ENCODE measurements at places on chromosomes 11 and 22.

DNA sequence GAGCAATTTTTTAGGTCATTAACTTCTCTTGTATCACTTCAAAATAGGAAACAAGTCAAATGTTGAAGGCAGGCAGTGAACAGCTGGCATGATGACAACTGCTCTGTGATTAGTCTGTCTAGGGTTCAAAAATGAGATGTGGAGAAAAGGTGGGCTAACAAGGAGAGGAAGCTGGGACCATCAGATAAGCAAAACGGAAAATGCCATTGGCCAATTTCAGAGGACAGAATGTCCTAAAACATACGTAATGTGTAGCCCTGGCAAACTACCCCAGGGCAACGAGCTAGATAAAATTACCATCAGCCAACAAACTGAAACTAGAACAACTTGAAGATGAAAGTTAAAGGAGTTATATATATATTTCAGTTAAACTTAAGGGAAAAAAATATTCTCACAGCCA is 93.2 kb downstream of the RELT start:
- DNase-seq = no peak

DNA sequence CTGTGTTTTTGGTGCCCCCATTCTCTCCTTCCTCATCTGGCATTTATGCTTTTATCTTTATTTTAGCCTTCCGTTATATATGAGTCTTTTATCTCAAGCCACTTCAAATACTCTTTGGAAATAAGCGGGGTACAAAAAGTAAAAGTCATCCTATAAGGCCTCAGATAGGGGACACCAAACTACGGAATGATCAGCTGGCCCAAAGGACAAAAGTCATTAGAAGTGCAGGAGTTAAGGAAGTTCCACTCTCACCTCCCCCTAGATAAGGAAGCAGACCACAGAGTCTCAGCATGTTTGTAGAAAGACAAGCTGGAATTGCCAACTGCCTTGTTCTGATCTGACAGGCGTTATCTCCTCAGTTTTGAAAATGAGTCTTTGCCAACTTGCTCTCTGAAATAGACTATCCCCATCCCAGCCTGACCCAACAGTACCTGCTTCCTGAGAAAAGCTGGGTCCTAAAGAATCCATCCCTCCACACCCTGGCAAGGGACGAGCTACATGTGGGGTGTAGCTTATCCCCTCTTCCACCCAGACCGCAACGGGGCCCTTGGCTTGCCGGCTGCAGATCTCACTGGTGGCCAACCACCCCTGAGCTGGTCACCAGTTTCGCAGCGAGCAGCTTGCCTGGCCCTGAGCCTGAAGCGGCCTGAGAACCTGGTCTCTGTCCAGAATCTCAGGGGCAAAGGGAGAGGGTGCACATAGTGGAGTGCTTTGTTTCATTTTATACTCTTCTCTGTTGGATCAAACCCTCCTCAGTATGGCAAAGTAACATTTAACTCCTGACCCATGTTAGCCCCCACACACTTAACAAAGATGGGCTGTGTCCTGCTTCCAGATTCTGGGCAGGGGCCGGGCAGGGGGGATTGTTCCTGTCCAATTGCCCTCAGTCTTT is 13.8 kb downstream of the FADS2 start:
- no peak for DNase-seq

DNA sequence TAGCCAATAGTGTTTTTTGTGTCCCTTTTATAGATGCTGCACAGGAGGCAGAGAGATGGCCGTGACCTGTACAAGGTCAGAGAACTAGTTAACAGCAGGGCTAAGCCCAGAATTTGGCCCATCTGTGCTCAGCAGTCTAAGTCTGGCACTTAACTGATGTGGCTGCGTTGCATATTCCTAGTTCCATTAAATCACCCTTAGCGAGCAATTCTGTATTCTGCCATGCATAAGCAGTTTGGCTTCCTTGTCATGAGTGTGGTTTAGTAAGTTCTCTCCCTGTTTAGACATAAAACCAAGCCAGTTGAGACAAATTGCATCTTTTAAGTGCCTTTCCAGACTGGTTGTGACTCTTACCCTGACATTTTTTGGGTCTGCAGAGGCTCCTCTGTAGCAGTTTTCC is 230.6 kb upstream of the TENM4 start:
- no peak for DNase-seq

- no peak for DNase-seq
Measured at GRCh38 chr22:17590586-17590985, 27.3 kb downstream of the SLC25A18 start.

GRCh38 chr22:24413736-24414385 is 13.5 kb upstream of the ADORA2A start:
- no peak for DNase-seq

DNA sequence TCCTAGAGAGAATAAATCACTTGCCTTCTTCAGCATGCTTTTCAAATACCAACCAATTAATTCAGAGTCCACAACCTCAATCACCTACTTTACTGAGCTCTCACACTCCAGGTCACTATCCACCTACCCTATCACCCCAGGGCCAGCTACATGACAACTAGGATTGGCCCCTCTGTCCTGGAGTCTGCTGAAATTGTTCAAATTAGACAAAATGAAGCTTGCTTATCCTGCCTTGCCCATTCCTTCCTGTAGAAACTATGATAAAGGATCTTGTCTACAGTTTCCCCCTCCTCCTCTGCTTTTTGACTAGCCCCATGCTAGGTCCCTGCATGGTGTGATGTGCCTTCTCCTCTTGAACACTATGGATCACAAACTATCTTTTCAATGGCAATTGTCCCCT is 94.5 kb downstream of the JRKL start:
- DNase-seq = no peak

DNA sequence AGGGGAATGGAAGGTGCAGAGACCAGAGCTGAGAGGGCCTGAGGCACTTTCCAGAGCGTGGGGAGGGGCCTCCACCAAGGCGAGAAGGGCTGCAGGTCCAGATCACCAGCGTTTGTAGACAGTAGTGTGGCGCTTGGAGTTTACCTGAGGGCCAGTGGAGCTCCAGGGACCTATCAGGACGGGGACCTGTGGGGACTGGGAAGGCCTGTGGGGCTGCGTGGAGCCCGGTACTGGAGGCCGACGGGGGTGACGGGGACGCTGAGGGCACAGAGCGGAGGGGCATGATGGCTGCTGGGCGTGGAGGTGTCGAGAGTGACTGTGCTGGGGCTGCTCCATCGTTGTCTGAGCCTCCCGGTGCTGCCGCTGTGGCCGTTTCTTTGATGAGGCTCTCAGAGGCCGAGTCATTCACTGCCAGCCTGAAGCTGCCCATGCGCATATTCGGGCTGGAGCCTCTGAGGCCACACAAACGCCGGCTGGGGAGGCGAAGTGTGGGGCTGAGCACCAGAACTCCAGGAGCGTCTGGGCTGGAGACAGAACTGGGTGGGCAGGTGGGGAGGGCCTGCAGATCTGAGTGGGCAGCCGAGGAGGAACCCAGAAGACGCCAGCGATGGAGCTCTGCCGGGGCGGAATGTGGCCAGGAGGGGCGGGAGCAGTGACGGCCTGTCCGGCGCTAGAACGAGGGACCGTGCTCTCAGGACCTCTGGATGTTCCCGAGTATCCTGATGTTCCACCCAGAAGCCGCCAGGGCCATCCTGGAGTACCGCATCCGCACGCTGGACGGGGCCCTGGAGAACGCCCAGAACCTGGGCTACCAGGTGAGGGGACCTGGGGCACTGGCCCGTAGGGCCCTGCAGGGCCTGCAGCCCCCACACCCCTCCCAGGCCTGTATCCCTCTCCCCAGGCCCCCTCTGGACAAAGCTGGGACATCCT is 2.6 kb downstream of the PGGHG start:
- no peak for DNase-seq

DNA sequence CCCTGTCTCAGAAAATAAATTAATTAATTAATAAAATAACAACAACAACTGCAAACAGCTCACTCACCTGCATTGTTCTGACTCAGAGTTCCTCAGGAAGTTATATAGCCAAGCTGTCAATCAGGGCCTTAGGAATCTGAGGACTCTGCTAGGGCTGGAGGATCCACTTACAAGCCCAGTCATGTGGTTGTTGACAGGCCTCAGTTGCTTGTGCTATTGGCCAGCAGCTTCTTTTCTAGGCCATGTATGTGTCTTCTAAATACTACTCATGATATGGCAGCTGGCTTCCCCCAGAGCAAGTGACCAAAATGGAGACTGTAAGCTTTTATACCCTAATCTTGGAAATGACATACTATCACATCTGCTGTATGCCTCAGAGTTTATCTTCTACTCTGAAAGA is 20.8 kb upstream of the ATP5MG start:
- DNase-seq = no peak

GRCh38 chr22:29313126-29313575 is 2.3 kb downstream of the RASL10A start:
- DNase-seq = no peak

DNA sequence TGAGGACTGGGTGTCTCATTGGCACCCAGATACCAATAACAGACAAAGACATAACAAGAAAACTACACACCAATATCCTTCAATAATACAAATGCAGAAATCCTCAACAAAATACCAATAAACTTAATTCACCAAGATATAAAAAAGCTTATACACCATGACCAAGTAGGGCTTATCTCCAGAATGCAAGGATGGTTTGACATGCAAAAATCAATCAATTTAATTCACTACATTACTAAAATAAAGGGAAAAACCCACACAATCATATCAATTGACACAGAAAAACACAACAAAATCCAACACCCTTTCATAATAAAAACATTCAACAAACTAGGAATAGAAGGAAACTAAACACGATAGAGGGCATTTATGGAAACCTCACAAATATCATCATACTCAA is 40.6 kb downstream of the LHFPL7 start:
- no peak for DNase-seq

DNA sequence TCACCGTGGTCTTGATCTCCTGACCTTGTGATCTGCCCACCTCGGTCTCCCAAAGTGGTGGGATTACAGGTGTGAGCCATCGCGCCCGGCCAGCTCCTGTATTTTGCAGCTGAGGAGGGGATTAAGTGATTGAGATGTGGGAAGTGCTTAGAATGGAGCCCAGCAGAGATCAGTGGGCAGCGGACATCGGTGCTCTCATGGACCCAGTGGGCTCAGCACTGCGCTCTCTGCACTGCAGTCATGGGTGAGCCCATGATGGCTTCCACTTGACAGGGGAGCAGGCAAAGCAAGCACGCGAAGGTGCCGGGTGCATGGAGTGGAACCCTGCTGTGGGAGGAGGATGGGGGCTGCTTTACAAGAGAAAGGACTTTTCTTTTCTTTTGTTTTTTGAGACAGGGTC is 9.1 kb upstream of the CCDC88B start:
- DNase-seq = no peak

GRCh38 chr11:133362916-133363315 is 169.4 kb downstream of the OPCML start:
- DNase-seq = no peak

DNA sequence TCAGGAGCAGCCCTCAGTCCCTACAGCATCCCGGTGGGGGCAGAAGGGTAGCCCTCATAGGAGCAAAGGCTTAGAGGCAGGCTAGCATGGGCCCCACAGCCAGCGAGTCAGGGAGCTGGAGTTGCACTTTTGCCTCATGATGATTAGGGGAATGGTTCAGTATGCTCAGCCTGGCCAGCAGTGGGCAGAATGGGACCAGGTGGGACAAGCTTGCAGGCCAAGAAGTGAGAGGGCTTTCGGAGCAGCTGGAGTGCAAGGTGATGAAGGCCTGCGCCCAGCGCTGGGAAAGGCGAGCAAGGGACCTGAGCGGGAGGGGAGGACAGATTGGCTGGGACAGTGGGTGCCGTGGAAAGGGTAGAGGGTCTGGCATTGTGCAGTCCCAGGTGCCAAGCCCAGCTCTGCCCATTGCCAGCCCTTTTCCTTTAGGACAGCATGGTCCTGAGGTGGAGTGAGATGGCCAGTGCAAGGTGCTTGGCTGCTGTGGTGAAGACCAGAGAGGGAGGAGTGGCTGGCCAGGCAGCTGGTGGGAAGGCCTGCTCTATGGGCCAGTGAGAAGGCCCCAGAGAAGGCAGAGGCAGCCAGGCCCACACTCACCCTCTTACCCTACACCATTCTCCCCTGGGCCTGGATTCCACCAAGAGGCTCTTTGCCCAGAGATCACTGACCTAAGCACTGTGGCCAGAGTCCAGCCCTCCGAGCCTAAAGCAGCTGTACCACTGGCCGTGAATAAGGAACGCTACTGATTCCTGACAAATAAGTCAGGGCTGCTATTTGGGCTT is 47.9 kb upstream of the SUSD2 start:
- DNase-seq = no peak

DNA sequence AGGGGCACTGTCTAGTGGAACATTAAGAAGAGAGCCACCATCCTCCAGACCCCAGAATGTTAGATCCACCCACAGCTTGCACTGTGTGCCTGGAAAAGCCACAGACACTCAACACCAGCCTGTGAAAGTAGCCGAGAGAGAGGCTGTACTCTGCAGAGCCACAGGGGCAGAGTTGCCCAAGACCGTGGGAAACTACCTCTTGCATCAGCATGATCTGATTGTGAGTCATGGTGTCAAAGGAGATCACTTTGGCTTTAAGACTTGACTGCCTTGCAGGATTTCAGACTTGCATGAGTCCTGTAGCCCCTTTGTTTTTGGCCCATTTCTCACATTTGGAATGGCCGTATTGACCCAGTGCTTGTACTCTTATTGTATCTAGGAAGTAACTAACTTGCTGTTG is 115.9 kb upstream of the CCDC179 start:
- no peak for DNase-seq

DNA sequence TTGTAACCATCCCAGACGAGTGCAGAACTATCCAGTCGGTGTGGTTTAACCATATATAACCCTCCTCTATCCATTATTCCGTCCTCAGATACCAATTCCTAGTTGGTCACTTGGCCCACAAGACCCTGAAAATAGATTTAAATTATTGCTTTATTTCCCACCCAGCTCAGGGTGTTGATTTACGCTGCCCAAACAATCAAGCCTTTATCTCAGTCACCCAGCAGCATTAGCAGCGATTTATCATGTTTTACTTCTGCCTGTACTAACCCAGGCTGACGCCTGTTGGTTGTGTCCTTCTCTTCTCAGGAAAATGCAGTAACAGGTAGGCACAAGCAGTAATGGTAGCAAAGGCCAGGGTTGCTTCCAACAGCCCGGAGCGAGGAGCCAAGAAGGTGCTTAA is 81.2 kb downstream of the DSCAML1 start:
- DNase-seq = no peak

DNA sequence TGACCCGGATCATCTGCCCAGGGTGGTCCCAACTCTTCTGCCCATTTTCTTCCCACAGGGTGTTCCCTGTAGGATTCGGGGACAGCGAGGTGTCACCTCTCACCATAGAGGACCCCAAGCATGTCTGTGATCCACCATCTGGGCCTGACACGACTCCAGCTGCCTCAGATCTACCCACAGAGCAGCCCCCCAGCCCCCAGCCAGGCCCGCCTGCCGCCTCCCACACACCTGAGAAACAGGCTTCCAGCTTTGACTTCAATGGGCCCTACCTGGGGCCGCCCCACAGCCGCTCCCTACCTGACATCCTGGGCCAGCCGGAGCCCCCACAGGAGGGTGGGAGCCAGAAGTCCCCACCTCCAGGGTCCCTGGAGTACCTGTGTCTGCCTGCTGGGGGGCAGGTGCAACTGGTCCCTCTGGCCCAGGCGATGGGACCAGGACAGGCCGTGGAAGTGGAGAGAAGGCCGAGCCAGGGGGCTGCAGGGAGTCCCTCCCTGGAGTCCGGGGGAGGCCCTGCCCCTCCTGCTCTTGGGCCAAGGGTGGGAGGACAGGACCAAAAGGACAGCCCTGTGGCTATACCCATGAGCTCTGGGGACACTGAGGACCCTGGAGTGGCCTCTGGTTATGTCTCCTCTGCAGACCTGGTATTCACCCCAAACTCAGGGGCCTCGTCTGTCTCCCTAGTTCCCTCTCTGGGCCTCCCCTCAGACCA is 24.0 kb downstream of the CSF2RB start:
- no peak for DNase-seq

GRCh38 chr11:47333886-47334443 is 18.5 kb downstream of the MYBPC3 start:
- no peak for DNase-seq

Data from DMS79 treated with DMSO at 0.1 percent for 48 hours (cell line).